ENCODE measurements at places on chromosomes 3 and 15.

DNA sequence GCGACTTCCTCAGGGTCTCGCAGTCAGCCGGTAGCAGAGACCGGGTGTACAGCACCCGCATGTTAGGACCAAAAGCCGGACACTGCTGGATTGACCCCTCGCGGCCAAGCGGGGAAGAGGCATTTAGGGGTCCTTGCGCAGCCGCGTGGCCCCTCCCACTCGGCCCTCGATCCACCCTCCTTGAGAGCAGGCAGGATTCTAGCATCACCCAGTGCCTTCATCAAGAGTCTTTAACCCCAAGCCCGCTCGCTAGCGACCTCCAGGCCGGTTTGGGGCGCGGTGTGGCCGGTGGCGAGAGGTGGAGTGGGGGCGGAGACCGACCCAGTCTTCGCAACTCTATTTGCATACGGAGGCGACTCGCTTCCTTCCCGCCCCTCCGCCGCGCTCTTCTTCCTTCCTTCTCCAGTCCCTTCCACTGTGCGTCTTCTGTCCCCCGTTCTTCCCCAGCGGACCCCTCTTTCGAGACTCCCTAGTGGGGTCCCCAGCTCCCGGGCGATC lies at the start of gene ST6GAL1:
ST6GAL1 (plus strand) TSS at position 384 of the 498 bp plus-strand sequence. CDS start 112,178 bp downstream, outside the sequence.
- peak; percentile 61 for DNase-seq

DNA sequence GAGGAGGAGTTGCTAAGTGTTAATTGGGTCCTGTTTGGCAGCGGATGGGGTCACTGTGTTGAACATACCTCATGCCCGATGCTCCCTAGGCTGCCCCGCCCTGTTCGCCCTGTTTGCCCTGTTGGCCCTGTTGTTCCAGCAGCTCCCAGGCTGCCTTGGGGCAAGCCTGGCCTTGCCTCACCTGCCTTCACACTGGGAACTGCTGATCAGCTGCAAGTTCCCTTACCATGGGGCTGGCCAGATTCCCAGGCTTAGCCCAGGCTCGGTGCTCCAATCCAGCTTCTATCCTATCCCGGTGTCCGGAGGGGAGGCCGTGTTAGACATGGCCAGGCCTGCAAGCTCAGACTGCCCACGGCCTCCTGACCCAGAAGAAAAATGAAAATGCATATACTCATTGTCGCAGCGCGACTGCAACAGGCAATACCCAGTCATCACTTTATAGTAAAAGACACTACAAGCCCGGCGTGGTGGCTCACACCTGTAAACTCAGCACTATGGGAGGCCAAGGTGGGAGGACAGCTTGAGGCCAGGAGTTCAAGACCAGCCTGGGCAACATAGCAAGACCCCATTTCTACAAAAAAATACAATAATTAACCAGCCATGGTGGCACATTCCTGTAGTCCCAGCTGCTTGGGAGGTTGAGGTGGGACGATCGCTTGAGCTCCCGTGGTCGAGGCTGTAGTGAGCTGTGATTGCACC lies 42.9 kb upstream of the ZNF710 start:
- peak; percentile 41 for DNase-seq

DNA sequence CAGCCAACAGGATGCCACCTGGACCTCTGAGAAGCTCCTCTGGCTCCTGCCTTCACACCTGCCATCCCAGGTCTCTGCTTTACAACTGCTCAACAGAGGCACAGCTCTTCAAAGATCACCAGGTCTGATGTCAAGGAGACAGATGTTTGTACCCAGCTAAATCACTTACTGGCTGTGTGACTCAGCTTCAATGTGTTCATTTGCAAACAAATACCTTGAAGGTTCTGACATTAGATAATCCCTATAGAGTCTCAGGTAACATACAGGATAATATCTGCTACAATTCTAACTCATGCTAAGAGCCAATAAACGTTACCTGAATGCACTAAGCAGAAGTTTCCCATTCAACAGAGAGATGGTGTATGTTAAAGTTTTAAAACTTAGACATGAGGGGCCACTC lies 163.4 kb upstream of the IGF1R start:
- DNase-seq: no peak

- DNase-seq: no peak
Observed at GRCh38 chr3:6825524-6825923, 35.4 kb upstream of the GRM7 start.

DNA sequence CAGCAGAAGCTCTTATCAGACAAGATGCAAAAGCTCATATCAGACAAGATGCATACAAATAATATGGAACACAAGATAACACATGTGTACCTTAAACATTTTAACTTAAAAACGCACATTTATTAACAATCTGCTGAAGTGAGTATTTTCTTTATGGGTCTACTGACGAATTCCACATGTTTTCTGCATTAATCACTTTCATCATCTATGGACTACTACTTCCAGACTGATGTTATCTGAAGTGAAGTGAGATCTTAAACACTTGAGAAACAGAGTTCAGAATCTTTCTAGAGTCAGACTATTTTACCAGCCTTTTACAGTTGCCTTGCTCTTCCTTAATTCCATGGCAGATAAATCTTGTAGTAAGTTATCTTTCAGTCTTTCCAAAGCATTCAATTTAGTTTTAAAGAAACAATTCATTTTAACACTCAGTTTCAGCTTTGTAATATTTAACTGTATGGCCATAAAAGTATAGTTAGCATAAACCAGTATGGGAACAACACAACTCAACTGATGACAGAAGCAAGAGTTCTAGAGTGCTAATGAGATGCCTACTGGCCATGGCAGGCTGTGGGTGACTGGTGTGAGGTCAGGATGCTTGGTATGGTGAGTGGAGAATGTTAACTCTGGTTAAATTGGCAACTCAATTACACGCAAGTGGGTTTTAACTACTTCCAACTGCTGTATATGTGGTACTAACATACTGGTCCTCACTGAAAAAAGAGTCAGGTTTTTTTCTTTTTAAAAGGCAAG lies 9.8 kb downstream of the CMTM6 start:
- no peak for DNase-seq

- DNase-seq: no peak
Observed at GRCh38 chr3:114375608-114376421, 82.0 kb downstream of the TIGIT start.

DNA sequence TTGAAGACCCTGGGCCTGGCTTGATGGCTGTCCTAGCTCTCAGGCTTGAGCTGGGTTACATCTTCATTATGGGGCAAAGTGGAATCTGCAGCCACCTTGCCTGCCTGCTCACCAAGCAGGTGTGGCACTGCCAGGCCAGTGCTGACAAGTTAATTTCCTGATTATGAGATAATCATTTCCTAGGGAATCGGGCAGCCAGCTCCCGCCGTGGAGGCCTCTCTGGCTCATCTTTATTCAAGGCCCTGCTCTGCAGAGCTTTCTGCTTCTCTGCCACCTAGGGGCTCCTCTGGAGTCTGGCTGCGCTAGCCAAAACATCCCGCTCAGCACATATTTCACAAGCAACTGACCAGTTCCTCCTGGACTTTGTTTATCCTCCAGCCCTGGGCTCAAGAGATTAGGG lies 9.9 kb downstream of the LOXL1 start:
- DNase-seq: no peak

- DNase-seq: no peak
Observed at GRCh38 chr3:61780016-61780415, 218.6 kb downstream of the PTPRG start.

GRCh38 chr15:40046721-40047414 lies 7.9 kb upstream of the SRP14 start:
- DNase-seq: no peak

DNA sequence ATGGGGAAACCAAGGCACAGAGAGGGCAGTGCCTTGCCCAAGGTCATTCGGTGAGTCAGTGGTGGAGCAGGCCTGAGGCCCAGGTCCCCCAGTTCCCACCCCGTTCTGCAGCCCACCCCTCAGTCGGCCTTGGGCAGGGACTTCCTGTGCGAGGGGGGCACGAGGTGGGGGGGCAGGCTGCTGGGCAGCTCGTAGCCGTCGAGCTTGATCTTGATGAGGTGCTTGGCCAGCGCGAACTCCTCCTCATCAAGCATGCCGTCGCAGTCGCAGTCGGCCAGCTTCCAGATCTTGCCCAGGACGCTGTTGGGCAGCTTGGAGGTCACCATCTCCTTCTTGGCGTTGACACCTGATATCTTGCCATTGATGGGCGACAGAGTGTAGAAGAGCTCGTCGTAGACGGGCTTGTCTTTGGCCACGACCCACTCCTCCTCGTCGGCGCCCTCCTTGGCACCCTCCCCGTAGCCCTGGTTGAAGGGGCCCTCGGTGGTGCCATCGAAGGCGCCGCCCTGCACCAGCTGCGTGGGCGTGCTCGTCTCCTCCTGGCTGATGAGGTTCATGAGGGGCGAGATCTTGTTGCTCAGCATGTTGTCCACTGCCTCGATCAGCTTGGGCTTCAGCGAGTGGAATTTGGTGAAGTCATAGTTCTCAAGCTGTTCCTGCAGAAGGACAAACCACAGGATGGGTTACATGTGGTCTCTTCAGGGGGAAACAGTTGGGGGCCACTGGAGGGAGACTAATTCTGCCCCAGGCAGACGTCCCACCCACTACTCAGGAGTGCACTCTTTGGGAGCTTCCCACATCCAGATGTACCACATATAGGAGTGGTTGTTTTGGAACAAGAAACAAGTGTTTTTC lies 6.9 kb upstream of the SPTBN5 start:
- no peak for DNase-seq

DNA sequence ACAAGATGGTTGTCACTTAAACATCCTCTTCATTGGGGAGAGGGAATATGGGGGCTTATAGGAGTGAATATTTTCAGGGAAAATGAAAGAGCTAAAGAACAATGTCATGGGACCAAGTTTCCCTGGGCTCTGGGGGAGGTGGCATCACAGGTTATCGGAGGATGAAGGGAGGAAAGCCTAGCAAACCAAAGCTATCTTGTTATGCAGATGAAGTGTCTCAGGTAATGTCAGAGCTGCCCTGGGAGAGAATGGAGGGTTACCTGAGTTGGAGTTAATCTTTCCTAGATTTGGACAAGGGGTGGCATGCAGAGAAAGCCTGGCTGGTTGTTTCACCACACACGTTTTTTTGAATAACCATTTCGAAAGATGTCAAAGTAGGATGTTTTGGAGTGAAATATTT lies 308.1 kb upstream of the ATP10A start:
- no peak for DNase-seq

- no peak for DNase-seq
Observed at GRCh38 chr3:111723293-111724215, 128.4 kb upstream of the ZBED2 start.

- no peak for DNase-seq
Observed at GRCh38 chr15:81271761-81272644, 51.9 kb downstream of the STARD5 start.

- no peak for DNase-seq
Observed at GRCh38 chr15:65026756-65027155, 2.7 kb downstream of the MTFMT start.

- no peak for DNase-seq
Observed at GRCh38 chr15:45587863-45588170, 638 bp downstream of the BLOC1S6 start.

- DNase-seq: peak; percentile 65
Observed at GRCh38 chr3:52196977-52197376, 983 bp upstream of the ALAS1 start.

DNA sequence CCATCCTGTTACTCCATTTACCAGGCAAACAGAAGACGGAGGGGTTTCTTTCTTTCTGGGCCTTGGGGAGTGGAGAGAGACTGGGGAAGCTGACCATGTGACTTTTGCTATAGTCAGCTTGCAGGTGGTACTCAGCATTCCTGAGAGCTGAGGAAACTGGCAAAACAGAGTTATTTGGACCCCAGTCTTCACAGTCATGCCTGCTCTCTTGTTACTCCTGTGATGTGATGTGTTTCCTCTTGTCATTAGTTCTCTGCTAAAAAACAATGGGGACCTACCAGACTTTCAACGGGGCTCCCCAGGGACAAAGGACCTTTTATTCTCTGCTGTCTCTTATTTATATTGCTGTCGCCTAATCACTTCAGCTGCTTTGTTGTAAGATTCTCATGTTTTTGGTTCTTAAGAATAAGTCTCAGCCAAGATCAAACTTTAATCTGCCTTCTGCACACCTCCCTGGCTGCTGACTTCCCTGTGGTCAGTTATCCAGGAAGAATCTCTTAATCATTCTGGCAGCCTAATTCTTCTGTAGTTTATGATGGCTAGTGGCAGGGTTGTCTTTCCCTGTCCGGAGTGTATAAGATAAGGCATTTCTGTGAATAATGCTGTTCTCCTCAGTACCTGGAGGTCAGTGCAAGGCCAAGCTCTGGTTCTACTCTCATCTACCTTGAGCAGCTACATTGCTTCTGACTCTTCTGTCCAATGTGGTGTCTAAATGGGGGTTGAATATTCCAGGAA lies 8.8 kb downstream of the STARD9 start:
- no peak for DNase-seq

GRCh38 chr15:60480149-60480548 lies 1.2 kb upstream of the ICE2 start:
- no peak for DNase-seq

GRCh38 chr3:1766384-1766783 lies 332.3 kb upstream of the CNTN4 start:
- no peak for DNase-seq

DNA sequence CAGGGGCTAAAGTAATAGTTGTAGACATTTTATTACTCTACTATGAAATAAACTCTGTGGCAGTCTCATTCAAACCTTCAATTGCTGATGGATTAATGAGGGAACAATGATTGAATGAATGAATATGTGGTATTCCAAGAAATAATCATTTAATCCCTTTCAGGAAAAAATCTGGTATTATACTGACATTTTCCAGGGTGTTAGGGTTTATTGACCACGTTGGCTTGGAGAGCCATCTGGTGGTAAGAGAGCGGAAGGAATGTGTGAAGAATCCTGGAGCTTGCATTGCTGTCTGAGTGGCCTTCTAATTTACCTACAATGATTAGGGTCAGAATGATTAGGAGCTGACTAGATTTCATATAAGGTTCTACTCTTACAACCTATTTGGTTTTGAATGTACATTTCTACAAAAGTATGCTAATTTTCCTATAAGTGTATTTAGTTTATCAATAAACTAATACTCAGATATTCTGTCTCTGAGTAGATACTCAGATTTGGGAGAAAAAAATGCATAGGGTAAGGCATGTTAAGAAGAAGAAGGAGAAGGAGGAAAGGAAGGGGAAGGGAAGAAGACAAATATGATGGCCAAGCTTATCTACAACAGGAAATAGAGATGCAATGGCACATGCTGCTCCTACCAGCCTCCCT lies 249.9 kb downstream of the ROBO1 start:
- peak; percentile 14 for DNase-seq

- no peak for DNase-seq
Observed at GRCh38 chr3:37323494-37323893, 149.1 kb upstream of the LRRFIP2 start.

GRCh38 chr3:71813073-71813472 lies 28.1 kb upstream of the PROK2 start:
- DNase-seq: no peak

GRCh38 chr3:16654976-16655375 lies 49.8 kb upstream of the DAZL start:
- DNase-seq: no peak

GRCh38 chr3:112508261-112508660 lies 9.0 kb upstream of the BTLA start:
- no peak for DNase-seq

GRCh38 chr15:39530480-39531342 lies 50.2 kb upstream of the THBS1 start:
- DNase-seq: no peak

GRCh38 chr3:188200481-188200880 lies 46.5 kb downstream of the LPP start:
- no peak for DNase-seq

GRCh38 chr3:10956986-10957385 lies 35.6 kb upstream of the SLC6A1 start:
- DNase-seq: no peak

GRCh38 chr3:156831006-156831405 lies 4.9 kb downstream of the LEKR1 start:
- no peak for DNase-seq
